ENCODE measurements at places on chromosomes 6 and 20.

DNA sequence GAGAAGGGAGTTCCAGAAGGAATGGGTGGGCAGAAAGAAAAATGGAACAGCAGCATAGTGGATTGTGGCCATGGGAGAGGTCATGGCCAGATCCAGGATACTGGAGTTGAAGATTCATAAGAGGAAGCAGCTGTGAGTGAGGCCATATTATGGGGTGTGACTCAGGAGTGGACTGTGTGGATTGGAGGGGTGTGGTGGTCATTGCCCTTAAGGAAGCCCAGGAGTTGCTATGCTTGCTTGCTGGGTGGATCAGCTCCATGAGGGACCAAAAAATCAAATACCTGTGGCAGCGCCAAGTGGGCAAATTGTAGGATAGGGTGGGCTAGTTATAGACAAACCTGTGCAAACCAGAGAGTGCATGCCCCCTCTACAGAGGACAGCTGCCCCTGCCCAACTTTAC is 18.3 kb downstream of the LRRC1 start:
- no peak for DNase-seq

DNA sequence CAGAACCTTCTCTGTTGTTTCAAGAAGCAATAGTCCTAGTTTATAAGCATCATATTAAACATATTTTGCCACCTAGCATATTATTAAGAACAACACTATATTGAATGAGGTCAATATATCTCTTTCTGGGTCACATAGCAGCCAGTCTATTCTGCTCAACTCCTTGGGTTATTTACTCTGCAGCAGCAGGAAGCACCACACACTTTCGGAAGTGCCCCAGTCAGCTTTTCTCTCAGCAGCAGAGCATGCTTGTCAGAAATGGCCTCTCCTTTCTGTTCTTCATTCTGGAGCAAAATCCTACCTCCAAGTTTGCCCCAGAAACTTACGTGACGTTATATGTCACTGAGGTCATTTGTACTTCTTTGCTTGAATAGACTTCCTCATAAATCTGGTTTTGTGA is 22.7 kb downstream of the CFAP206 start:
- no peak for DNase-seq

DNA sequence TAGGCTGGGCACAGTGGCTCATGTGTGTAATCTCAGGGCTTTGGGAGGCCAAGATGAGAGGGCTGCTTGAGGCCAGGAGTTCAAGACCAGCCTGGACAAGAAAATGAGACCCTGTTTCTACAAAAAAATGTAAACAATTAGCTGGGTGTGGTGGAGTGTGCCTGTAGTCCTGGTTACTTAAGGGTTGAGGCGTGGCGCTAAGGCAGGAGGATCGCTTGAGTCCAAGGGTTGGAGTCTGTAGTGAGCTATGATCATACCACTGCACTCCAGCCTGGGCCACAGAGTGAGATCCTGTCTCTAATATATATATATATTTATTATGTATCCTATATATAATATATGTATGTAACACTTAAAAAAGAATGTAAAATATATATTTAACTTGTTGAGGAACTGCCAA is 7.9 kb upstream of the ABRACL start:
- no peak for DNase-seq

DNA sequence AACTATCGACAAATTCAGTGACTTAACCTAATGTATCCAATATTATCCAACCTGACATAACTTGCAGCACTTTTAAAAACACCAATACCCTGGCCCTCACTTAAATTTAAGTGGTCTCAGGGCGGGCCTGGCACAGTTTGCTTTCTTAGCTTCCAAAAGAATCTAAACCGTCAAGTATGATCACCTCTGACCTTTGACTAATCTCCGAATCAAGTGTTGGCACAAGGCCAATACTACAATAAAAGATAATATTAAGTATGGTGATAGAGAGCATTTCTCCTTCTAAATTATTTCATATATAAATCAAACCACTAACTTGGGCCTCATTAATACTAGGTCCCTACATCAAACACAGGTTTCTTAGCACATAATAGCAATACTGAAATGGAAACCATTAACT is 153.0 kb downstream of the PTPRK start:
- DNase-seq, result no peak

GRCh38 chr6:104704191-104704590 is 155.5 kb downstream of the HACE1 start:
- no peak for DNase-seq

DNA sequence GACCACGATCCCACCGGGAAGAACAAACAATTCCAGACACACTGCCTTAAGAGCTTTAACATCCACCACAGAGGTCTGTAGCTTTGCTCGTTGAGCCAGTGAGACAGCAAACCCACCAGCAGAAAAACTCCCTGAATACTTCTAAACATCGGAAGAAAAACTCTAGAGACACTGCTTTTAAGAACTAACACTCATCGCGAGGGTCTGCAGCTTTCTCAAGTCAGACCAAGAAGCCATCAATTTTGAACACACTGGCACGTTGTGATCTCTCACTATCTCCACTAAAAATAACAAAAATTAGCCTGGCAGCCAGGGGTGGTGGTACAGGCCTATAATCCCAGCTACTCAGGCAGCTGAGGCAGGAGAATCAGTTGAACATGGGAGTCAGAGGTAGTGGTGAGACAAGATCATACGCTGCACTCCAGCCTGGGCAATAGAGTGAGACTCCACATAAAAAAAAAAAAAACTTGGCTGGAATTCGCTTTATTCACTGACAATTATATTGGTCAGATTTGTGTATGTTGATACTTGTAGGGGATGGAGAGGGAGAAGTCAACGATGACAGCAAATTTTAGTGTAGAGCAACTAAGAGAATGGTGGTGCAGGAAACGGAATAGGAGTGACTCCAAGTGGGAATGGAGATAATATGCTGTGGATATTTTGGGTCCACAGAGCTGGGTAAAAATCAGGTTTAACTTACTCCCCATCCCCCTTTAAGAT is 860 bp upstream of the TMEM14C start:
- DNase-seq, result no peak

- DNase-seq, result no peak
Observed at GRCh38 chr6:128572294-128572693, 51.9 kb upstream of the PTPRK start.

GRCh38 chr20:24969186-24970029 is 20.3 kb downstream of the CST7 start:
- DNase-seq, result no peak

GRCh38 chr20:50242863-50243609 is 52.4 kb downstream of the CEBPB start:
- peak; percentile 65 for DNase-seq
